Activated CD8-positive, alpha-beta memory T cell treated with anti-CD3 and anti-CD28 coated beads for 4 hours (primary cell): ENCODE measurements at places on chromosomes 16 and 17.

GRCh38 chr17:3485481-3486068, 9.8 kb downstream of the ASPA start:
- DNase-seq = no peak

- DNase-seq = no peak
These were observed 527.2 kb downstream of the TMEM114 start for GRCh38 chr16:8063159-8063558.

- no peak for DNase-seq
These were observed 25.3 kb upstream of the TRPV3 start for GRCh38 chr17:3582915-3583314.

- no peak for DNase-seq
These were observed 55.7 kb downstream of the SREBF1 start for GRCh38 chr17:17780922-17781590.

- DNase-seq = no peak
These were observed 83.0 kb downstream of the OR1D5 start for GRCh38 chr17:2980211-2980903.

- DNase-seq = no peak
These were observed 71.0 kb upstream of the CCL1 start for GRCh38 chr17:34434052-34434451.

DNA sequence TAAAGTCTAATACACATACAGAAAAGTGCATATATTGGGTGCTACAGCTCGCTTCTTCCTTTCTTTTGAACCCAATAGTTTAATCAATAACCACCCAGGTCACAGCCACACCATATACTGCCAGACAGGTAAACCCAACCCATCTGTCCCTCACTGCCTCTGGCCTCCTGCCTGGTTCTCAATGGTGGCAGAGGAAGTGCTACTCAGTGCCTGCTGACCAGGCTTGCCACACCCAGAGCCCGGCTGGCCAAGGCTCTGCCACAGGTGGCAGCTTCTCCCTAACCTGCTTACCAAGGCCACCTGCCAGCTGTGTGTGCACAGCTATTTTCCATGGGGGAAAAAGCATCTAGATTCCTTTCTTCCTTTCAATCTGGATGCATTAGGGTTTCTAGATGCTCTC, 584 bp downstream of the PMP22 start:
- no peak for DNase-seq
